ENCODE measurements at places on chromosomes 1 and 21.

DNA sequence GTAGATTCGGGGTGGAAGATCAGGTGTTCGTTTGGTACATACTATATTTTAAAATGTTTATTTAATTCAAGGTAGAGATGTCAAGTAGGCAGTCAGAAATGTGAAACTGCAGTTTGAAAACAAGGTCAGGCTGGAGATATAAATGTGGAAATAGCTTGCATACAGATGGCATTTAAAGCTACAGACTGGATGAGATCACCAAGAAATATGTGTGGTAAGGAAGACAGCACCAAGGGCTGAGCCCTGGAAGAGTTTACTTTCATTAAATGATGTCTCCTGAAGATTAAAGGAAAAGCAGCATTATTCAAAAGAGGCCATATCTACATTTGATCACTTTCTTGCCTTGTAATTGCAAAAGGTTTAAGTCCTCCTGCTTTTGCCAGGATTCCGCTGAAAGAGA is 271.3 kb downstream of the PTBP2 start:
- no peak for DNase-seq

DNA sequence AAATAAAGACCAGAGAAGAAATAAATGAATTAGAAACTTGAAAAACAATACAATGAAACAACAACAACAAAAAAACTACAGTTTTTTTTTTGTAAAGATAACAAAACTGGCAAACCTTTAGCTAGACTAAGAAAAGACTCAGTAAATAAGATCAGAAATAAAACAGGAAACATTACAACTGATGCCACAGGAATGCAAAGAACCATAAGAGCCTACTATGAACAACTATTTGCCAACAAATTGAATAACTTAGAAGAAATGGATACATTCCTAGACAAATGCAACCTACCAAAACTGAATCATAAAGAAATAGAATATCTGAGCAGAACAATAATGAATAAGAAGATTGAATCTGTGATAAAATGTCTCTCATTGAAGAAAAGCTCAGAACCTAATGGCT is 742.0 kb downstream of the ADGRL2 start:
- no peak for DNase-seq

- no peak for DNase-seq
Observed at GRCh38 chr21:45846373-45847160, 135.0 kb upstream of the COL6A1 start.

DNA sequence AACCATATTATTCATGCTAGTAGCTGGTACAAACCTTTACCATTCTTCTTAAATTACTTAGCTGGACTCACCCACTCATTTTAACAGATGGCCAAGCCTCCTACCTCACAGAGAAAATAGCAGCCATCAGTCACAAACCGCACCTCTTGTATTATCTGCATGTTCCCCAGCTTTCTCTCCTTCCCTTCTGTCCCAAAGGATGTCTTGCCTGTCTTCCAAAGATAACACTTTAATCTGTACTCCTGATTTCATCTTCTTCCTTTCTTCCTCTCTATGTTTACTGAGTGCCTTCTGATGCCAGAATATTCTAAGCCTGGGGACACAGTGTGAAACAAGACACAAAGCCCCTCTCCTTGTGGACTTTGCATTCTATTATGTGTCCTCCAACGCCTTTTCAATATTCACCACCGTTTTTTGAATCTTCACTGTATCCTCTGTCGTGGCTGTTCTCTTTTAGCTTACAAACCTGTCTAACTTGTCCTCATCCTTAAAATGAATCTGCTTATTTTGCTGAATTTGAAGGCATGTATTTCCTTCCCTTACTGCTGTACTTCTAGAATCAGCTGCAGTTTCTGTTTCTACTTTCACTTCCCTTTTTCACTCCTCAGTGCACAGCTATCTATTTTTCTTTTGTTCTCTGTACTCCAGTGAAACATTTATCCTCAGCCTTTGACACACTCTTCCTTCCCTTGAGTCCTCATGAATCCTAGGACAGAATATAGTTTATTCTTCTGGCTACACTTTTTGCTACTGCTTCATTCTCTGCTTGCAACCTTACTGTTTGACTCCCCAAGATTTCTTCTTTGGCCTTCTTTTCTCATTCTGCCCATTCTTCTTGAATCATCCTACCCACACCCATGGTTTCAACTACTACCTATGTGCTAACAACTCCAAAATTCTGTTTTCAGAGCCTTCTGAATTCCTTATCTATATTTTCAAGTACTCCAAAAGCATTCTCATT is 216.9 kb upstream of the SAMSN1 start:
- DNase-seq, result no peak

DNA sequence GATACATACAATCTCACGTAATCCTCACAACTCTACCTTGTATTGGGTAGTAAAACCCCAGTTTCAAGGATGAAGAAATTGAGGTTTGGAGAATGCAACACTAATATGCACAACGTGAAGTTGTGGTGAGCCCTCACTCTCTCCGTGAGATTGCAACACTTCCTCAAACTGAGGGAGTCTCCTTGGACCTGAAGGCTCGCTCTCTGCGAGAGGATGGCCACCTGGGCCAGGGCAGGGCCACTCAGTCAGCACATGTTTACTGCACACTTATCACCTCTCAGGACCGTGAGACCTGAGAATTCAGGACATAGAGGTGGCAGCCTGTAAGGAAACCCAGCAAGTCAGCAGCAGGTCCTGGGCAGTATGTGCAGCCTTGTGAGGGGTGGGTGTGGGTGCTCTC is 8.7 kb downstream of the SH3BP5L start:
- DNase-seq, result no peak

- DNase-seq, result no peak
Observed at GRCh38 chr1:155396874-155397476, 76.3 kb downstream of the RUSC1 start.

GRCh38 chr1:24752305-24752704 is 7.1 kb downstream of the CLIC4 start:
- DNase-seq, result no peak

DNA sequence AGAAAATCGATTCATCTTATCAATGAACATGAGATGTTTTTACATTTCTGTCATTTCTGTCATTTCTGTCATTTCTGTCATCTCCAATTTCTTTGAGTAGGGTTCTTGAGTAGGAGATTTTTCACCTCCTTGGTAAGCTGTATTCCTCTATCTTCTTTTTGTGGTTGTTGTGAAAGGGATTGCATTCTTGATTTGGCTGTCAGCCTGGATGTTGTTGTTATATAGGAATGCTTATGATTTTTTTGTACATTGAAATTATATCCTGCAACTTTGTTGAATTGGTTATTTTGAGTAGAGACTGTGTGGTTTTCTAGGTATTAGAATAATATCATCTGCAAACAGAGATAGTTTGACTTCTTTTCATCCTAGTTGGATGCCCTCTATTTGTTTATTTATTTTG is 1233.7 kb downstream of the PLA2G4A start:
- no peak for DNase-seq

GRCh38 chr1:59541891-59542290 is 245.0 kb downstream of the FGGY start:
- DNase-seq, result no peak

- DNase-seq, result peak; percentile 52
Observed at GRCh38 chr1:3618881-3619671, 5.7 kb upstream of the TPRG1L start.

- DNase-seq, result no peak
Observed at GRCh38 chr1:111202366-111202706, 1.9 kb upstream of the DENND2D start.

DNA sequence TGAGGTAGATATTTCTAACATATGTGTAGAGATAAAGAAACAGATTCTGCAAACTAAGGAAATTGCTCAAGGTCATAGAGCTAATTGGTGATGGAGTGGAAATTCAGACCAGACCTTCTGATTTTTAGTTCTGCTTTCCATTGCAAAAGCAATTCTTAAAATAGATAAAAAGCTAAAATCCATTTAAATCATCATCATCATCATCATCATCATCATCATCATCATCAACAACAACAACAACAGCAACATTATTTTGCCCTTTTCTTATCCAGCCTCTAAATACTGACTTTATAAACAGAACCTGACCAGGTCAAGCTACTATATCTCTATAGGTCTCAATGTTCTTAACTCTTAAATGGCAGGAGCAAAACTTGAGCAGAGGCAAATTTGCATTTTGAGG is 14.0 kb upstream of the ROR1 start:
- DNase-seq, result no peak

GRCh38 chr1:246595146-246595545 is 28.9 kb downstream of the CNST start:
- DNase-seq, result no peak
